ENCODE measurements at places on chromosomes 12 and 14.

DNA sequence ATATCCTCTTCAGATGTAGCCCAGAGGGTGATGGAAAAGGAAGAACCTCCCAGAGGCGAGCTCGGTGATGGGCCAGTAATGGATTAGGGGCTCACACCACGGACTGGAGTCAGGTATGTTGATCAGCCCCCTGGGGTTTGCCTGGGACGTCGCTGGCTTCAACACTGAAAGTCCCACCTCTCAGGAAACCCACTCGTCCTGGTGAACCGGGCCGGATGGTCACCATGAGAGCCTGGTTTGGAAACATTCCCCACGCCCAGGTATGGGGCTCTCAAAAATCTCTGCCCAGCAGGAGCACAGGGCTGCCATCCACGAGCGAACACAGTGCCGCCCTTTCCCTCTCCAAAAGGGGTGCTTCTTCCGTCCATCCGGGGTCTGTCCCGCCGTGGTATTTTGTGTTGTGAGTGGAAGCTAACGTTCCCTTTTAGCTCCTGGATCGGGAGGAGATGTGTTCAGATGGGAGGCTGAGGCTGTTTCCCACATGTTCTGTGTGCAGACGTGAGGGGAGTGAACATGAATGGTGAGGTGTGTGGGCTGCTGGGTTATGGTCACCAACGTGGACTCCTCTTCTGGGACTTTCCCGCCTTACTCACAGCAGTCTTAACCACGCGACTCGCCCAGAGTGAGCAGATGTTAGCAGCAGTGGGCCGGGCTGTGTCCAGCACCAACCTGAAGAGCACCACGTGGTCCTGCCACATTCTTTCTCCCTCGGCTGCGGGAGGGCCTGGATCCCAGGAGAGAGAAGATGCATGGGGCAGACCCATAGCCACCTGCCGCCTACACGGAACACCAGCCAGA, 139.2 kb downstream of the KIF26A start:
- DNase-seq: no peak

- no peak for DNase-seq
These were observed 42.5 kb downstream of the WDR20 start for GRCh38 chr14:102182190-102182589.

GRCh38 chr12:68455691-68456345, 123.7 kb upstream of the MDM1 start:
- no peak for DNase-seq

DNA sequence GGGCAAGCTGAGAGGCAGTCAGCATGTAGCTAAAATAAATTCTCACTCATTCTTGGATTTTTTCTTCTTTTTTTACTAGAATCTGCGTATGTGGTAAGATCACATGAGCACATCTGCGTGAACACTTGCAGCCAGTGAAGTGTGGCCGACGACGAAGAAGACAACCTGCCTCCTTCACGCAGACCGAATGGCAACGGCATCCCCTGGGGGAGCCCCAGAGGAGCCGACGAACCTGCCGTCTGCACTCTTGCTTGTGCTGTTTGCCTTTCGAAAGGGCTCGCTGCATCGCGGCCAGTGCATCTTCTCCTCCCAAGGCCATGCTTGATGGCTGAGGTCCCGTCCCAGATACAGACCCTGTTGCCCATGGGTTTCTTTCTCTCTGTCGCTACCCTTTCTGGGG, 113.8 kb downstream of the KCNK10 start:
- no peak for DNase-seq

DNA sequence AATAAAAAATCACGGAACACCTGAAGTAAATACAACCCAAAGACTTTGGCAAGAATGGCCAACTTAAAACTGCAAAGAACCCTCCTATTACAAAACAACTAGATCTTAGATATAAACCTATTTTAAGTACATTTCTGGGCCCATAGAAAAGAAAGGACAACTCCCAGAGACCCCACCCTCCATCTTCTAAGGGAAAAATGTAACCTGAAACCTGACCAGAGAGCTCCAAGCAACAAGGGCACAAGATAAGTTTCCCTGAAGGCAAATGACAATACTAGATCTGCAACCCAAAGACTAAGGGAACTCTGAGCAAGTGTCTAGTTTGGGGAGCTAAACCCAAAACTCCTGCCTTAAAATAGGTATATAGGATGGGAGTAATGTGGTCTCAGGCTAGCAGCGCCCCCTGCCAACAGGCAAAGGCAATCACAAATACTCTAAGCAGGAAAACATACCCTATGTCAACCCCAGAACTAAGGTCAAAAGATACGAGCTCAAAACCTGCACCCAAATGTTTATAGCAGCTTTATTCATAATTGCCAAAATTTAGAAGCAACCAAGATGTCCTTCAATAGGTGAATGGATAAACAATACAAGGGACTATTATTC, 218.9 kb downstream of the ITPR2 start:
- DNase-seq: no peak

DNA sequence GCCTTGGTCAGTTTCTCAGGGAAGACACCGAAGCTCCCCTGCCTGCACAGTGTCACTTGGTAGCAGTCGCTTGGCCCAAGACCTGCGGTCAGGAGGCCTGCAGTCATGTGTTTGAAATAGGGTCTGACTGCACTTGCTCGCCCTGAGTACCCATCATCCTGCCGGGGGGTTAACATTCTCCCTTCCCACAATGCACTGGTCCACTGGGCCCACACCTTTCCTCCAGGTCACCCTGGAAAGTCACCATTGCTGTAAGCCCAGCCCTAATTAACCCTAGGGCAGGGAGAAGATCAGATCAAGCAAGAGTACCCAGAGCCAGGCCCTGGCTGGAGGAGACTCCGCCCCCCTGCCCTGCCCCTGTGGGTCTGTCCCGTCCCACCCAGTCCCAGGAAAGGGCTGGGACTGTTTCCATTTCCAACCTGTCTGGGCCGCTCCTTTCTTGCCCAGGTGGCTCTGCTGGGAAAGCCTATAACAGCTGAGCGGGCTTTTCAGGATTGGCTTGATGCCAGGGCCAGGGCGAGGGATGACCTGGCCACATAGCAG, 87.1 kb downstream of the ZFP36L1 start:
- DNase-seq: no peak

DNA sequence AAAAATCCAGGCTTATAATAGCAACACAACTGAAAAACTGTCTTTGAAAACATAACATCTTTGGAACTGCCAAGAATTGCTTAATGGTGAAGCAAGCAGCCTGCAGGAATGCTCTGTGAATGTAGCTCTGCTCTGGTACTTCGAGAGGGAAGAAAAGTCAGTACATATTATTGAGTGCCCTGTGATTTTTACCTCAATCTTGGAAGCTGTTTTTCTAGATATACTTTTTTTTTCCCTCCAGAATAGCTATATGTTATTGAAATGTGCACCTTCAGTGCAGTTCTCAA, 508.1 kb downstream of the PCNX1 start:
- no peak for DNase-seq

GRCh38 chr12:53577941-53578352, 48.2 kb downstream of the ATF7 start:
- no peak for DNase-seq

GRCh38 chr14:19974844-19975243, 547 bp upstream of the OR4K15 start:
- no peak for DNase-seq

DNA sequence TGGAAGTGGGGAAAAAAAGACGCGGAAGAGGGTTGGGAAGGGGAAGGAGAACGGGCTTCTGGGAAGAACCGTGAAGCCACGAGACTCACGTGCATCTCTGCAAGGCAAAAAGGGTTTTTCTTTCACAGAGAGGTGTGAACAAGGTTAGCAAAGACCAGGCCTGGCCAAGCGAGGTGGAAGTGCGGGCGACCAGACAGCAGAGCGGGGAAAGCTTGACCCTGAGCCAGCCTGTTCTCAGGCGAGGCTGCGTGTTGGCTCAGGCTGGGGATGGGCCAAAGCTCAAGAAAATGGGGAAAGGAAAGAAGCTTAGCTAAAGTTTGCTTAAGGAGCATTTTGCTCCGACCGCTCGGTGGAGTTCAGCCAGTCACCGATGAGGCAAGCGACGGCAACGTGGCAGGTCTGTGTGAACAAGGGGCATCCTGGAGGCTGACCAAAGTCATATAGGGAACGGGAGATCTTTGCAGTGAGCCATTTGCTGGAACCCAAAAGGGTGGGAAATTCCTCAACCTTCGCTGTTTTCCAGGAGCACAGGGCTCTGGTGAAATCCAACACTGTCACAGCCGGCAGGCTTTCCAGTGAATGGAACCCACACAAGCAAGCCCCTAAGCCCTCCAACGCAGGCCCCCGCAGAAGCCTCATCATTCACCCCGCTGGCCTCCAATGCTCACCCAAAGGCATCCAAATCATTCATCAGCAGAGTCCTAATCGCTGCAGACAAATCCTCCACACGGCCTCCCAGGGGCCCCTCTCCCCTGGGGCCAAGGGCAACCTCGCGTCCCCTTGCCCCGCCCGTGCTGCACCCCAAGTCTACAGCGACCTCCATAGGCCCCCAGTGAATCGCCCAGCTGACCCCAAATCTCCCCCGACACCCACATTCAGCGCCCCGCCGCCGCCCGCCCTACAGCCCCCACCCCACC, 754 bp downstream of the ZNF605 start:
- peak; percentile 6 for DNase-seq

GRCh38 chr14:67207810-67208209, 18.6 kb downstream of the GARIN2 start:
- DNase-seq: no peak

DNA sequence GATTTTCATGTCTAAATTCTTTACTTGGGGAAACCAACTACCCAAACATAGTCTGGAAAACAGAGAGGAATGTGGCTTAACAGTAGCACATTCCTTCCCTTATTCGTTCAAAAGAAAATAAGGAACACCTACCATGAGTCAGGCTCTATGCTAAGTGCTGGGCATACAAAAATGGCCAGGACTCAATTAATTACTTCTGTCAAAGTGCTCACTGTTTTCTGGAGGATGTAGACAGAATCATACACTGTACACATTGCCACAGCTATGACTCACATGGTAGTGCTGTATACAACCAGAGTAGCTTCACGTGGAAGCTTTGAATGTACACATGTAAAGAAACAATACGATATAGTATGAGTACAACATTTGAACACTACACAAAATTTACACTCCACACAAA, 50.1 kb downstream of the SLC25A21 start:
- no peak for DNase-seq

DNA sequence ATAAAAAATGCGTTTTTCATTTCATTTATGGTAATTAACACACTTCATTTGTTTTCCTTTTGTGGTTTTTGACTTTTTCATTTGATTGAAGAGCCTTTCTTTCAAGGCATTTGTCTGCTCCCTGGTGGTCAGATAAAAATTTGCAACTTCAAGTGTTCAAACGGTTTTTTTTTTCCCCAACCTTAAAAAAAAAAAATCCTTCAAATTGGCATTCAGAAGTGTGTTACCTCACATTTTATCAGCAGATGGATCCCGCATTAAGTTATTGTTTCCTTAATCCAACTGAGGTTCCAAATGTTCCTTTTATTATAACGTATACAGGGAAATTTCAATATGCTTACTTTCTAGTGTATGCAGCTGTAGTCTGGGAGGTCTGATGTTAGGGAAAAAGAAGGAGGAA, 47.2 kb downstream of the MYF5 start:
- DNase-seq: no peak

Measured in HuH-7.5 (cell line).